ENCODE measurements at places on chromosomes 2 and 18.

DNA sequence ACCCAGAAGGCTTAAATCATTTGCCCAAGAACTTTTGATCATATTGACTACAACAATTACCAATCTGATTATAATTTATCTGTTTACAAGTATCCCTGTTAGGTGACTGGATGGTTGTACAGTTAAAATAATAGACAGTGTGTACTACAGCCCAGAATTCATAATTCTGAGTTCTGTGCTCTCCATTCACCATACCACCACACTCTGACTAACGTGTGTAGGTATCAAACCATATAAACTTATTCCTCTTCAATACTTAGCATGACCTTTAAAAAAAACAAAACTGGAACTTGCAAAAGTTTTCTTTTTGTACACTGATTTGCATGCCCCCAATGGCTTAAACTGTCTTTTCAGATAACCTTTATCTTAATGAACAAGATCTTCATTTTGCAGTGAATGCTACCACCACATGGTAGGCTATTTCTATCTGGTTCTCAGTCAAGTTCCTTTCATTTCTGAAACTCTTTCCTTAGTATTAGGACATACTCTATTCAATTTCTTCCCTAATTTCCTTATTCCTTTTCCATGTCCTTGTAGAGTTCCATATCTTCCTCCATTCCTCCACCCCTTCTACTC lies 50.9 kb downstream of the SOS1 start:
- no peak overlapping the region for H3K4me3 ChIP-seq
- no peak overlapping the region for H3K27ac ChIP-seq
- no peaks in the 10 kb centered on the region for H3K27me3 ChIP-seq
- DNase-seq: no peak
- peaks cover 3% of the 10 kb centered on the region for H3K4me1 ChIP-seq

GRCh38 chr2:62472312-62472711 lies 33.7 kb downstream of the TMEM17 start:
- no peak for DNase-seq
- H3K36me3 ChIP-seq: no peaks in the 10 kb centered on the region
- no peaks in the 10 kb centered on the region for H3K27me3 ChIP-seq
- no peak overlapping the region for H3K27ac ChIP-seq

- DNase-seq: peak; percentile 62
- H3K4me3 ChIP-seq: peak overlapping the region; percentile 70
- H3K27ac ChIP-seq: peak overlapping the region; percentile 33
- H3K36me3 ChIP-seq: no peaks in the 10 kb centered on the region
Measured at GRCh38 chr18:13611142-13611600, 115.2 kb downstream of the FAM210A start.

GRCh38 chr2:117481608-117482007 lies 332.9 kb upstream of the DDX18 start:
- no peak overlapping the region for H3K27ac ChIP-seq
- no peaks in the 10 kb centered on the region for H3K27me3 ChIP-seq
- no peaks in the 10 kb centered on the region for H3K4me1 ChIP-seq

DNA sequence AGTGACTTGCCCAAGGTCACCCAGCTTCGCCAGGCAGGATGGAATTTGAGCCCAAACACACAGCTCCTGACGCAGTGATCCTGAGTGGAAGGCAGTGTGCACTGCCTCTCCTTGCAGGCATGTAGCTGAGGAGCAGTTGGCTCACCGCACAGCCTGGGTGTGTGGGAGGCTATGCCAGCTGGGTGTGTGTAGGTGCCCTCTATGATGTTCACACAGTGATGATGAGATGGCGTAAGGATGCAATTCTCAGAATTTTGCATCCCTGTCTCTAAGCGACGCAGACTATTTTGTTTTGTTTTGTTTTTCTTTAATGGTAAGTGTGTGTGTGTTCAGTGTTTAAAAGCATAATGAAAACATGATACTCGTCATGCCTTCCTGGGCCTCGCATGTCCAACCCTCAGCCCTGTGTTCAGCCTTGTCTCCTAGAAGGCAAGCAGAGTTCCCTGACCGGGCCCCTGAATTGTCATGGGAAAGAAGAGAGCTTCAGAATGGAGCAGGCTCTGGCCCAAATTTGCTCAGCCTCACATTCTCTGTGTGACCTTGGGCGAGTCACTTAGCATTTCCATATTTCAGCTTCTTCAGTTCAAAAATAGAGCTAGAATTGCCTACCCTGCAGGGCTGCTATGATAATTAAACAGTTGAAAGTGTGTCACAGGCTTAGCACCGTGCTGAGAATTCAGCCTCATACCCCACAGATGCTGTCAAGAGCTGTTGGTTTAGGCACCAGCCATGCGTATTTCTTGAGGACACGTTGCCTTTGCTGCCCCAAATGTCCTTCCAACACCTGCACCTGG lies 603.6 kb upstream of the RAB6C start:
- H3K27me3 ChIP-seq: no peaks in the 10 kb centered on the region
- no peak for DNase-seq
- no peak overlapping the region for H3K4me3 ChIP-seq
- no peaks in the 10 kb centered on the region for H3K4me1 ChIP-seq
- H3K36me3 ChIP-seq: no peaks in the 10 kb centered on the region
- no peak overlapping the region for H3K27ac ChIP-seq

DNA sequence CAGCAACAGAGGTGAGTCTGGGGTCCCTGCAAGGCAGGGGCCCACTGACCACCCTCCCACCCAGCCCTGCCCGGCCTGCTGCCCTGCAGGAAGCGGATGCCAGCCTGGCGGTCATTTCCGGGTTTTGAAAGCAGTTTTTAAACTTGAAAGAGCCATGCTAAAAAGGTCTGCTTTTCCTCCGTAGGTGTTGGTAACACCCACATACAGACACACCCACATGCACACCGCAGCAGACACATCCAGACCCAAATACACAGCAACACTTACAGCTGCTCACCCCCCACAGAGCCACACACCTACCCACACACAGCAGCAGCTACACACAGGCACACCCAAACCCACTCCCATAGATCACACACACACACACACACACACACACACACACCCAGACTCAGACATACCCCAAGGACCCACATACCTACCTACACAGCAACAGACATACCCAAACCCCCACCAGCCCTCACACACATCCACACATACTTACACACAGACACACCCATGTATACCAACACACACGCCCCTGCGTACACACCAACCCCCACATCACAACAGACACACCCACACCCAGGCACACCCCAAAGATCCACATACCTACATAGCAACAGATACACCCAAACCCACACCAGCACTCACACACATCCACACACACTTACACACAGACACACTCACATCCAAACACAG lies 7.6 kb downstream of the ZFP36L2 start:
- peak overlapping the region; percentile 68 for H3K27ac ChIP-seq
- H3K4me1 ChIP-seq: peaks cover 52% of the 10 kb centered on the region
- peak overlapping the region; percentile 90 for H3K4me3 ChIP-seq
- H3K36me3 ChIP-seq: peaks cover 15% of the 10 kb centered on the region

DNA sequence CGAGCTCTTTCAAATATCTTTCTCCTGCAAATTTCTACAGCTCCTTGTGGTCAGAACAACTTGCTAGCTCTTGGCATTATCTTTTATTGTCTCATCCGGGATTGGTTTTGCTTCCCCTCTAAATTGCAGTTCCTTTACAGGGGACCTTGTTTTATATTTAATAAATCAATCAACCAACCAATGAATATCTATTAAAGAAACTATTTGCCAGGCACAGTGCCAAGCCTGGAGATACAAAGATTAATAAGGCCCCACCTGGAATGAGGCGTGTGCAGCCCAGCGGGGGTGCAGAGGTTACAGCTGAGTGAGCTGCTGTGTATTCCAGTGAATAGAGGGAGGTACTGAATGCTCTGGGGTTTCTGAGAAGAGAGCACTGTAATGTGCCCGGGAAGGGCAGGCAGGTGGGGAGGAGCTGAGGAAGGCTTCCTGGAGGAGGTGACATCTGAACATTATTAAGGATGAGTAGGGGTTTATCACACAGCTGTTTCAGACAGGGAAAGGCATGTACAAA lies 51.8 kb downstream of the LIPG start:
- no peaks in the 10 kb centered on the region for H3K27me3 ChIP-seq
- H3K4me1 ChIP-seq: peaks cover 6% of the 10 kb centered on the region
- H3K4me3 ChIP-seq: no peak overlapping the region
- no peaks in the 10 kb centered on the region for H3K36me3 ChIP-seq
- H3K27ac ChIP-seq: no peak overlapping the region

GRCh38 chr2:223697892-223698645 lies 95.9 kb upstream of the SCG2 start:
- no peaks in the 10 kb centered on the region for H3K36me3 ChIP-seq
- no peak for DNase-seq
